H9 (cell line): ENCODE measurements at places on chromosomes 13 and 19. TPM values are rescaled to one million over a fixed set of nuclear protein-coding genes. Genes with fewer than 3 reads are reported as not detected.
A peak's percentile ranks its signal among the peaks of the same experiment; 100 is the strongest.

The ZNF576 gene
- total RNA-seq: 16.3 and 19.7 TPM in 2 replicates

DNA sequence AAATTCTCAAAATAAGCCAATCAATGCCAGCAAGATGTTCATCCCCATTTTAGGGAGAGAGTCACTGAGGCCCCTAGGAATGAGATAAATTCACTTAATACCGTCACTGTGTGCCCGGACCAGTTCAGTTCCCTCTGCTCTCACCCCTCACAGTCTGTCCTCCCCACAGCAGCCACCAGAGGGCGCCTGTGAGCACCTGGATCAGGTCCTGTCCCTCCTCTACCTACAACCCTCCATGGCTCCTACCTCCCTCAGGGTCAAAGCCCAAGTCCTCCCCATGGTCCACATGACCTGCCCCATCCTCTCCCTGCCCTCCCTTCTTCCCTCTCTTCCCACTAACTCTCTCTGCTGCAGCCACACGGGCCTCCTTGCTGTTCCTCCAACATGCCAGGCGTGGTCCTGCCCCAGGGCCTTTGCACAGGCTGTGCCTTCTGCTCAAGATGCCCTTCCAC lies 42.0 kb upstream of the NFIC start:
- peak; percentile 73 for DNase-seq

- DNase-seq: no peak
These were observed 707.8 kb upstream of the PCDH20 start for GRCh38 chr13:62123409-62123808.

GRCh38 chr19:10110076-10110971 lies 1.2 kb upstream of the P2RY11 start:
- no peak for DNase-seq
